Kidney glomerular epithelial cell (primary cell): ENCODE measurements at places on chromosomes 4 and X.
A peak's percentile ranks its signal among the peaks of the same experiment; 100 is the strongest.

GRCh38 chrX:45986971-45987370, 558.2 kb downstream of the ZNF674 start:
- no peak for DNase-seq

GRCh38 chr4:88283661-88284438, 511 bp downstream of the PPM1K start:
- DNase-seq = peak; percentile 69

DNA sequence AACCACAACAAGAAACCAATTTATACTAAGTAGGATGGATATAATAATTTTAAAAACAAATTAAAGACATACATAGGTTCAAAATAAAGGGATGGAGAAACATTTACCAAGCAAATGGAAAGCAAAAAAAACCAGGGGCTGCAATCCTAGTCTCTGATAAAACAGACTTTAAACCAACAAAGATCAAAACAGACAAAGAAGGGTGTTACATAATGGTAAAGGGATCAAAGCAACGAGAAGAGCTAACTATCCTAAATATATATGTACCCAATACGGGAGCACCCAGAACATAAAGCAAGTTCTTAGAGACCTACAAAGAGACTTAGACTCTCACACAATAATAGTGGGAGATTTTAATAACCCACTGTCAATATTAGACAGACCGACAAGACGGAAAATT, 66.6 kb downstream of the ATRX start:
- no peak for DNase-seq

- DNase-seq = no peak
Measured at GRCh38 chrX:108322234-108322633, 116.0 kb downstream of the COL4A6 start.

DNA sequence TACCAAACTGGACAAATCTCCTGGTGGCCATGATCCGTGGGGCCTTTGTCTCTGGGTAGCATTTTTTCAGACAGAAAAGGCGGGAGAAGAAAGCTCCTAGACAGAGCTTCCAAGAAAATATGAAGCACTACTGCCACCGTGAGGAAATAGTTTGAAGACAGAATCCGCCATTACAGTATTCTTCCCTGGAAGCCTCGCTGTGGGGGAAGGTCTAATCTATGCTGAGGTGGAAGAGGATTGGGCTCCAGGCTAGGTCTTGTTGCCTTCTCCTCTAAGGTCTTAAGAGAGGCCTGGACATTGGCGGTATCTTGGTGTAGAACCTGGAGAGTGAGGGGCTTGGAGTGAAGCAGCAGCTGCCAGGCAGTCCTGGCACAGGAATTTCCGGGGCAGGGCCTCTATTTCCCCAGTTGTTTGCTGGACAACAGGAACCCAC, 218.9 kb downstream of the OR13H1 start:
- DNase-seq = no peak

GRCh38 chrX:101252634-101253033, 33.0 kb downstream of the DRP2 start:
- no peak for DNase-seq

DNA sequence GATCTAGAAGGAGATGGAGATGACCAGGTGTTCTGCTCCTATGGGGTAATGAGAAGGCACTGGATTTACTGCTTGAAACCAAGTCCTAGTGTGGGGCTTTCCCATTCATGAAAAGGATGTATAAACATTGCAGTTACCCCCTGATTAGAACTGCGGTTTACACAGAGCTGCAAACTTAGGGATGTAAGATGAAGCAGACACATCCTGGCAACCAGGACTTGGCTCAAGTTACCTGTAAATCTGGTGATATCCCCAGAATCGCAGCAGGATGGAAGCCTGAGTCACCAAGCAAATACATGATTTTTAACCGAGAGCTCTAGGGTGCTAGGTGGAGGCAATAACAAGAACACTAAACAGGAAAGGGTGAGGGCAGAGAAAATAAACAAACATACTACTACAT, 178.6 kb upstream of the MAMLD1 start:
- DNase-seq = no peak

DNA sequence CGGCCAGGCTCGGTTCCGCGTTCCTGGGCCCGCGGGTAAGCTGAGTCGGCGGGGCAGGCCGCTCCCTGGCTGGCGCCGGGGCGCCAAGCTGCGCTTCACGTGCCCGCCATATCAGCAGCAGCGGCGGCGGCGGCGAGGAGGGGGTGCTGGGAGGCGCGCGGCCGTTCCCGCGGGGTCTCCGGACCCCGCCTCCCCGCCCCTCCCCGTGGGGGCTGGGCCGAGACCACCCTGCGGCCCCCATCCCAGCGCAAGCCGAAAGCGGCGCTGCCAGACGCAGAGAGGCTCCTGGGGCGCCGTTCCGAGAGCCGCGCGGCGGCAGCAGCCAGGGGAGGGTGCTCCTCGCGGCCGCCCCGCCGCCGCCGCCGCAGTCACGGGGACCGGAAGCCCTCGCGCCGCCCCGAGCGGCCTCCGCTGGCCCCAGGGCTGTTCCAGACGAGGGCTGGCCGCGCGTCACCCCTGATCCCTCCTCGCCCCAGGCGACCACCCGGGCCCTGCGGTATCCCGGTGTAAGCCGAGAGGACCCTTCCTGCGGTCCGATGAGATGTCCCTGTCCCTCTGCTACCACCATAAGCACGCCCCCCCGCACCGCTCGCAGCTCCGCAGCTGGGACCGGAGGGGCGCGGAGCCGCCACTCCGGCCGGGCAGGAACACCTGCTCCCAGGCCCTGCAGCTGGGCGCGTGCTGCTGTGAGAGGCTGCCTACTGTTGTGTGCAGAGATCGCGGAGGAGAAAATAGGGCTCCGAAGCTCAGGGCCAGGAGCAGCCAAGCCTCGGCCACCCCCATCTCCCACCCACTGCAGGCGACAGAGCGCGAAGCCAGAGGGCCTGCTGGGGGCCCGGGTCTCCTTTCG, 7.5 kb upstream of the BCOR start:
- no peak for DNase-seq

GRCh38 chrX:125998432-125998831, 167.7 kb downstream of the DCAF12L2 start:
- DNase-seq = no peak

- no peak for DNase-seq
Measured at GRCh38 chrX:44903107-44903506, 30.1 kb downstream of the KDM6A start.

DNA sequence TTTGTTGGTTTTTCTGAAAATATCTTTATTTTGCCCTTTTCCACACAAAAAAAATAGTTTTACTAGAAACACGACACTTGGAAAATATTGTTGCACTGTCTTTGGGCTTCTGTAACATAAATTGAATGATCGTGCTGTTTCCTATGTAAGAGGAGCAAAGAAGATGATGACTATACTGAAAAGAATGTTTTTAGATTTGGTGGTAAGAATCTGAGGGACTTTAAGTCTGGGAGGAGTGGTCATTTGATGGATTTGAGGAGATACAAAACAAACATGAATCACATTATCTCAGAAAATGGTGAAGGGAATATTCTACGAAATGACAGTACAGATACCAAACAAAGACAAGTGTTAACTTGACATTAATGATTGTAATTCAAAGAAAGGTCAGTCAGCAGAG, 328.8 kb downstream of the ADAM29 start:
- DNase-seq = no peak

DNA sequence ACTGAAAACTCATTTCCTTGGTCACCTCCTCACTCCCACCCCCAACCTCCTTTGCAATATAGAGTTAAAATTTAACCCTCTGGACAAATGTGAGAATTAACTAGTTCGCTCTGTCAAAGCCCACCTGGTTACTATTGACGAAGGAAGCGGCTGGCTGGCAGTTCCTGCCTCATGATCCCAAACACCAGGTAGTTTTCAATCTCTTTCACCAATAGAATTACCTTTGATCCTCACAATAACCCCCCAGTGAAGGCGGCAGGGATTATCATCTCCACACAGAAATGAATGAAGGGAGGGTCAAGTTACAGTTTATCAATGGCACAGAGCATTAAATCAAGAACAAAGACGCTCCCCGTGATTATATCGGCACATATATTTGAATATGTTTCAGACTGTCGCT, 65.7 kb upstream of the TTC29 start:
- no peak for DNase-seq

DNA sequence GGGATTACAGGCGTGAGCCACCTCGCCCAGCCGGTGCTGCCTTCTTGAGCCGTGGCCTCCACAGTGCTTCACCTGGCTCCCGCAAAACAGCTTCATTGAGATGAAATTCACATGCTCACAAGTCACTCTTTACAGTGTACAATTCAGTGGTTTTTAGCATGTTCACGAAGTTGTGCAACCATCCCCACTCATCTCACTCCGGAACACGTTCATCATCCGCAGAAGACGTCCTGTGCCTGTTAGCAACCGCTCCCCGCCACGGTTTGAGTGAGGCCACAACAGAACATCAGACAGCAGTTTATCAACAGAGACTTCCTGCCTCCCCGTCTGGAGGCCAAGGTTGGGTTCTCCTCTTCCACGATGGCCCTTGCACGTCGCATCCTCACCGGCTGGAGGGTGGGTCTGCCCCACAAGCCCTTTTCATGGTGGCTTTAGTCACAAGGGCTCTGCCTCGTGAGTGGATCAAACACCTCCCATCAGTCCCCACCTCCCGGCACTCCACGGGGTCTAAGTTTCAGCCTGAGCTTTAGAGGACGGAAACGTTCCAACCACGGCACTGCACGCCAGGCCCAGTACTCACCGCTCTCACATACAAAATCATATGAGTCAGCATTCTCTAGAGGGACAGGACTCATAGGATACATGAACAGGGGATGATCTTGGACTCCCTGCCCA, 29.6 kb upstream of the SPON2 start:
- no peak for DNase-seq

DNA sequence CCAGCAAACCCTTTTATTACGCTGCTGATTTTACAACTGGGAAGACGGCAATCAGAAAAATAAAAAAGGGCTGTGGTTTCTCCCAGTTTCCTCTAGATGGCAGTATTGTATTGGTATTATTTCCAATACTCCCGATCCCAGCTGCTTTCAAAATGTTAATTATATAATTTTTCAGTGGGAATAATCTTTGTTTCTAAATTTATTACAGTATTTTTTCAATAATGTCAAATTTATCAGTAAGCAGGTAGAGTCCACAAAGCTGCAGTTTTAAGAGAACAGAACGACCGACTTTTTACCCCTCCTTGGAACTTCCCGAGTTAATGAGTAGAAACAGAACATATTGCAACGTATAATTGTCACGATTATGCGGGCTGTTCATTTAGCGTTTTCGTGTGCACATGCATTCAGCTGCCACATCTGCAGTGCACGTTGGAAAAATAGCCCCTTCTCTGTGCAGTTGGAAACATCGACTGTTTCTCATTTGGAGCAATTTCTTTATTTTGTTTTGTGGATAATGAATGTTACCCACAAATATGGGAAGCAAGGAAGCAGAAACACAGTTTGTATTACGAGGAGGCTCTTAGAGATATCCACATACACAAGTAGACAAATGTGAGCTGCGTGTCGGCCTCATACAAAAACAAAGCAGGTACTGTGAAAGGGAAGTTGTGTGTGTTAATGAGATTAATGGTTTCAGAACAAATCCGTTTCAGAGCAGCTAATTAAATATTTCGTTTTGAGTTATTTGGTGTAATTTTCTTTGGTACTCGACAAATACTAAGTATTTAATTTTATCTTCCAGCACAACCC, 188.0 kb downstream of the STIM2 start:
- DNase-seq = peak; percentile 27

- no peak for DNase-seq
Measured at GRCh38 chr4:5662555-5662954, 45.8 kb downstream of the EVC2 start.

DNA sequence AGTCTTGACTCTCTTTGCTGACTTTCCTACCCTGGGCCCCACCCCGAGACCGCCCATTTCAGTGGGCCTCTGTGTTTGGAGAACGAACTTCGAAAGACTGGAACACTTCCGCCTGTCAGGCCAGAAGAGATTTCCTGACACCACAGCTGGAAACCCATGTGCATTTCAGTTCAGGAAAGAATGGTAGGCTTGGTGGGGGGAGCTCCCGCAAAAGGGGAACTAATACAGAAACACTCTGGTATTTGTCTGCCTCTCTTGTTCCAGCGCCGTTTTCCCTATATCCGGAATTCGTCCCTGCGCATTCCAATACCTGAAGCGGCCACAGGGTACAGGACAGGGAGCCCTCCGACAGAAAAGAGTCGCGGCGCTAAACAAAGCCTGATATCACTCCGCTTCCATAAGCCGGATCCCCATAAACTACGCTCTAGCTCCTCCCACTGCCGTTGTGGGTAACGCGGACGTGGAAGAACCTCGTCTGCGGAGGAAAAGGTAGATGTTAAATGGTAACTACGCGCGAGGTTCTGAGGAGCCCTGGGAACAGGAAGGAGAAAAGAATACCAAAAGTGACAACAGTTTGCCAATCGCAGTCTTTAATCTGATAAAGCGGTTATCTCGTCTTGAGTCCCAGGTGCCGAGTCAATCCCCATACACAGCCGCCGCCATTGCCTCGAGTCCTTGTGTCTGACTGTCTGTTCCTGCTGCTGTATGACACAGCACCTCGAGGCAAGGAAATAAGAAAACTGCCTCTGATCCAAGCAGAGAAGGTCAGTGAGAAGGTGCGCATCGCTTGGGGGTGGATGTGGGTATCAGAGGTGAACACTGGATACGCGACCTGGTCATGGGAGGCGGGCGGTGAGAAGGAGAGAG, at the start of gene ARMCX5:
Gene ARMCX5 (plus strand): TSS at position 432 of the 867 bp plus-strand sequence. CDS start 2,627 bp downstream, outside the sequence.
- peak; percentile 88 for DNase-seq

DNA sequence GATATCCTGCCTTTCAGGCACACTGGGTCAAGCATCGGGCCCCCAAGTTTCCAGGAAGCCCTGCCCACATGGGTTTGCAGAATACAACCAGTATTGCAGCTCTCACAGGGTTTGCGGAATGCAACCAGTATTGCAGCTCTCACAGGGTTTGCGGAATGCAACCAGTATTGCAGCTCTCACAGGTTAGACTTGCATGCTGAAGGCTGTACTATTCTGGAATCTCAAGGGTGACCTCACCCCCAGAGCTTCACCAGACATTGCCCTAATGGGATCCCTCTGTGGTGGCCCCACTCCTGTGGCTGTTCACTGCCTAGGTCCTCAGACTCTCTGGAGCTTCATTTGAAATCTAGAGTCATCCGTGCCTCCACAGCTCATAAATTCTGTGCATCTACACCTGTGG, 640.7 kb upstream of the ATOH1 start:
- DNase-seq = no peak

- no peak for DNase-seq
Measured at GRCh38 chr4:159495515-159496236, 392.8 kb downstream of the RAPGEF2 start.

DNA sequence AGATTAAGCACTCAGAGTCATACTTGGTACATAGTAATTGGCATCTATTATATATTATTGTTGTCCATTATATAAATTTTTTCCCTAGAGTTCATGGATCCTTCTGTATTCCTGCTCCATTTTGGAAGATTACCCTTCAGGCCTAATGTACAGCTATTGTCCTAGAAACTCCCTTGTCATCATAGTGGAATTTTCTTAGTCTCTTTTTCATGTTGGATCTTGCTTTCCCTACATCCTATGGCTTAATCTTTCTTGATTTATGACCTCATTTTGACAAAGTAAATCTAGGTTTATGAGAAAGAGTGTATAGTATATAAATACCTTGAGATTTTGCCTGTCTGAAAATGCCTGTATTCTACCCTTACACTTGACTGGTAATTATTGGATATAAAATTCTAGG, 22.1 kb downstream of the ARMCX4 start:
- no peak for DNase-seq

- DNase-seq = no peak
Measured at GRCh38 chrX:54446084-54446483, 5.9 kb downstream of the TSR2 start.

- DNase-seq = no peak
Measured at GRCh38 chr4:75878246-75878756, 24.0 kb downstream of the PPEF2 start.
